Muscle of arm (tissue), 14 donors: ENCODE measurements at places on chromosomes 6 and 20.
A peak's percentile ranks its signal among the peaks of the same experiment; 100 is the strongest.

- no peak for DNase-seq
Measured at GRCh38 chr6:132205946-132206345, 195.3 kb downstream of the MOXD1 start.

- DNase-seq: no peak
Measured at GRCh38 chr6:35247642-35248231, 11.8 kb upstream of the ZNF76 start.

GRCh38 chr6:12594530-12594893, 122.1 kb upstream of the PHACTR1 start:
- DNase-seq: no peak

DNA sequence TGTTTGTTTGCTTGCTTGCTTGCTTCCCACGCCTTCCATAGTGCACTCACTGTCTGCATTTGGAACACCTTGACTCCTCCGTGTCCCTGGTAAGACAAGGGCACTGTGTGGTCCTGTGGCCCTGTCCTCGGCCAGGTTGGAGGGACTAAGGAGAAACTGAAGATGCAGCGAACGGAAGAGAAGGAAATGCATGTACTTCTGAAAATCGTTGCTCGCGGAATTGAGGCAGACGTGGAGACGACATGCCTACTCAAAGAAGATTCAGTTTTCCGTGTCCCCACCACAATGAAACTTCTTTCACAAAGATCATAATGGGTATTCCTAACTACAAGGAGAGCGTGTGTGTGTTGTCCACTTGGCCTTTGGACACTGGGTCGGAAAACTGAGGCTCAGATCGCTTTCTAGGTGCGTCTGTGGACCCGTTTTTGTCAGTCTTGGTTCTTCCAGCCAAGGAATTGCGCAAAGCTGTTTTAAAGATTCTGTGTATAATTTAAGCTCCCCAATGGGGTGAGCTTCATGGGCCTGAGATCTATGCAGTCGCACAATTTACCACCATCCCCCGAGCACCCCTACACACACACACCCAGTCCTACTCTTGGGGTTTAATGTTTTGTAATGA, 120.4 kb upstream of the ZNF184 start:
- DNase-seq: no peak

- DNase-seq: no peak
Measured at GRCh38 chr6:144346719-144347447, 61.7 kb downstream of the UTRN start.

- no peak for DNase-seq
Measured at GRCh38 chr6:17635568-17635967, 35.5 kb downstream of the FAM8A1 start.

DNA sequence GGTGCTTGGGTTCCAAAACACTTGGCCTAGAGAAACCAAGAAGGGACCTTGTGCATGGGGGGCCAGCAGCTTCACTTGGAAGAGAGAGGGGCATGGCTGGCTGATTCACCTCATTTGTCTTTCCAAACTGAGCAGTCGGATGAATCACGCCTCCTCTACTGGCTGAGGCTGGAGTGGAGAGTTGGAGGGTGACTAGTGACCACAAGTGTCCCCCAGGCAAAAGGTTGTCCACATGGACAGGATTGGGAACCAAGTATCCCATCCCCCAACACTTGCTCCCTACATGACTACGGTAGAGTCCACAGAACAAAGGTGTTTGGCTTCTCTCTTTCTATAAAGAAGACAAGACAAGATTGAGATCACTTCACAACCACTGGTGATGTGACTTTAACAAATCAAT, 875.6 kb downstream of the QKI start:
- DNase-seq: no peak

- DNase-seq: no peak
Measured at GRCh38 chr6:68445926-68446325, 189.2 kb upstream of the ADGRB3 start.

GRCh38 chr20:52748285-52748932, 223.7 kb upstream of the TSHZ2 start:
- peak; percentile 77 for DNase-seq

GRCh38 chr6:42331019-42331418, 113.4 kb upstream of the MRPS10 start:
- no peak for DNase-seq

GRCh38 chr6:53295176-53295575, 53.6 kb downstream of the ELOVL5 start:
- DNase-seq: no peak

DNA sequence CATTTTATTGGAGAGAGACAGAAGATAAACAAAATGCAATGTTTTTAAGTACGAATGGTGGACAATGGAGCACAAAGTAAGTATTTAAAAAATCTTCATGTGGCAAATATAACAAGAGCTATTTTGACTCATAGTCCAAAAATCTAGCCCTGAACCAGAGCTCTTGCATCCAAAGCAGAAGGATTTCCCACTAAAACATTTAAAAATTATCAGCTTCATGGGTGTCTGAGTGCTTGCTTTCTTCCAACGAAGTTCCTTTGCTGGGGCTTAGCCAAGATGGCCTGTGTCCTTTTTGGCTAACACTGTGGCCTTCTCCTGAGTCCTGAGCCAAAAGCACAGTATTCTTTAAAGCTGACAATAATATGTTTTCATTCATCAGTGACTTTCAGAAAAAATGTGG, 161.7 kb downstream of the RIMS1 start:
- no peak for DNase-seq

DNA sequence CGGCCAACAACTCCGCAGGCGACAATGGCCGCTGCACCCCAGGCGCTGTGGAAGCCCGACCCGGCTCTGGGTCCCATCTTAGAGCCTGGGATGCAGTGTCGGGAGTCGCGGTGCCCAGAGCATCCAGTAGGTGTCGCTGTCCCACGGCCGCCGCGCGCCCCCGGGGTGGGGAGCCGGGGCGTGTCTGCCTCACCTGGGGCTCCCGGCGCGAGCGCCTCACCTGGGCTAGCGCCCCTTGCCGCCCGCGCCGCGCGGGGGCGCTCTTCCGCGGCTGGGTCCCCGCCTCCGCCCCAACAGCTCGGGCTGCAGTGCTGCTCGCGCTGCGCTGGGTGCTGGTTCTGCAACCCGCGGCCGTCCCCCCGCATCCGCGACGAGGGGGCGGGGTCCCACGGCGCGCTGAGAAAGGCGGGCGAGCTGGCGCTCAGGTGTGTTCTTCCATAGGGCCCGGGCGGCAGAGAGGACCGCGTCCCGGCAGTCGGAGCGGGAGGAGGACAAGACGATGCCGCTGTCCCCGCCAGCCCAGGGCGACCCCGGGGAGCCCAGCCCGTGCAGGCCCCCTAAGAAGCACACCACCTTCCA, at the start of gene CRYBG1:
TSS of gene CRYBG1 (plus strand) at position 308 of the 579 bp plus-strand sequence. CDS start at position 500, 192 bp downstream.
- peak; percentile 15 for DNase-seq

GRCh38 chr20:11676630-11677287, 240.9 kb upstream of the BTBD3 start:
- peak; percentile 43 for DNase-seq
